ENCODE measurements at places on chromosomes 2 and 18.
A peak's percentile ranks its signal among the peaks of the same experiment; 100 is the strongest.

- no peak for DNase-seq
These were observed 12.0 kb upstream of the GALNT14 start for GRCh38 chr2:31150120-31150670.

DNA sequence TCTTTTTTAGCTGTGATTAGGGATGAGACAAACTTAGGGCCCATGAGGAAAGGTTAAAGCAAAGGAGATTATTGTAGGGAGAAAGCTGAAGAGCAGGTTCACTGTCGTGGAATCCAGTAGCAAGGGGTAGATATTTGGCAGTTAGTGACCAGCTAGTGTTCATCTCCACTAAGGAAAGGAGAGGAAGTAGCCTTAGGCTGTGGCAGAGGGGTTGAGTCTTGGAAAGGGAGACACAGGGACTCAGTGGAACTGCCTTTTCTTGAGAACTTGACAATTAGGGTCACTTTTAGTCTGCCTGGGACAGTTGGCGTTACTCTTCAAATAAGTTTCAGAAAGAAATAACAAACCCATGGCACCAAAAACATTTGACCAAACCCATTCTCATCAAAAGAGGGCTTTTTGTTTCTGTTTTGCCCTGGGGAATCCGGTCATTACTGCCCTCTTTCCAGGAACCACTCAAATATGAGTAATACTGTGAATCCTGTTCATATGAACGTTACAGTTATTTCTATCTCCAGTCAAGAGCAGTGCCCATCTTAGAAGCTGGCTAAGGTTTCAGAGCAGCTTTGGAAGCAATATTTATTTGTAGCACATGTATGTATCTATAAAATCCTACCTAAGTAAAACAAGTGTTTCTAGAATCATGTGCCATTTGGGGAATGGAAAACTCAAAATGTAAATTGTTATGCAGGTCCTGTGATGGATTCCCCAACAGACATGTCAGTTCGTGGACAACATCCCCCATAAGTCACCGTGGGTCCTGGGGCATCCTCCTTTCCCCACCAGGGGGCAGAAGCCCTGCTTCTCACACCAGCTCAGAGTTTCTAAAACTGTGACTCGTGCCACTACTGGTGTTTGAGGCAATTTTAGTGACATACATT, 77.3 kb upstream of the PHLPP1 start:
- peak; percentile 62 for DNase-seq

DNA sequence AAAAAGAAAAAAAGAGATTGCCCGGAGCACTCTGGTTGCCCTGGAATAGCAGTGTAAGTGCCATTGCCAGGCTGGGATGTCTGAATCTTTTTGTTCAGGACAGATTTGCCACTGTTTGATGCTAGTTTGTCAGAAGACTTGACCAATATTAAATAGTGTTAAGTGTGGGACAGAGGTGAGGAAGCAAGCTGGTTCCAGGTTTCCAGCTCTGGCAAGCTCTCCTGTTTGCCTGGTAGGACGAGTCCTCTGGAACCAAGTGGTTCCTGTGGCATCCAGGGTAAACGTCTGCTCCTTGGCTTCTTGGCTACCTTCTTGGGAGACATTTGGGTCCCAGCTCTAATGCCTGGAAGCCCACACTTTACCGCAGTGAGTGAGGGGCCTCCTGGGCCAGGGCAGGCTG, 20.8 kb upstream of the IGFBP5 start:
- no peak for DNase-seq

GRCh38 chr2:172131713-172132555, 29.2 kb upstream of the DLX2 start:
- no peak for DNase-seq

DNA sequence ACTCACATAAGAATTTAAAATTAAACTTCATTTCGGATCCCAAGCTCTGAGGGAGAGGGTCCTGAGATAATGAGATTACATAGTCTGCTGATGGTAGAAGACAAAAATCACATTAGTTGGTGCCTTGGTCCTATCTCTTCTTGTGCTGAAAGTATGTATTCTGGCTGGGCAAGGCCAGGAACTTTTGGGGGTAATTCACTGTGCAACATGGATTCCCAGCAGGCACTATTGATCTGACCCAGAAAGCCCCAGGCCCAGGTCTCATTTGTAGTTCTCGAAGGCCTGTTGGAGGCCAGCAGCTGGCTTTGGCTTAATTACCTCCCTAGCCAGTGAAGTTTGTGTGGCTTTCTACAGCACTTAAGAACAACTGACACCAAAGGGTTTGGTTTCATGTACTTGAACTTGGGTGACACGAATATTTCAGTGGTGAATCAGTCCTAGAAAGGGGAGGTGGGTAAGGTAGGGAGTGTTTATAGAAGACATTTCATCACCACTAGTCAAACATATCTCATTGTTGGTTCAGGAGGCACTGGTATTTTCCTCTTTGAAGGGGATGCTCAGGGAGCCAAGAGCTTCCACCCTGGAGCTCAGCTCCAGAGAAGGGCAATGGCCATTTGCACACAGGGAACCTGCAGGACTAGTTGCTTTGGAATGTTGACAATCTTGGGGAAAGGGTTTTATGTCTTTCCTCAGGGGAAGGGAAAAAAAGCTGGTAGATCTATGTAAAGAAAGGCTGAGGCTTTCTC, 217.8 kb downstream of the OSR1 start:
- DNase-seq = no peak

DNA sequence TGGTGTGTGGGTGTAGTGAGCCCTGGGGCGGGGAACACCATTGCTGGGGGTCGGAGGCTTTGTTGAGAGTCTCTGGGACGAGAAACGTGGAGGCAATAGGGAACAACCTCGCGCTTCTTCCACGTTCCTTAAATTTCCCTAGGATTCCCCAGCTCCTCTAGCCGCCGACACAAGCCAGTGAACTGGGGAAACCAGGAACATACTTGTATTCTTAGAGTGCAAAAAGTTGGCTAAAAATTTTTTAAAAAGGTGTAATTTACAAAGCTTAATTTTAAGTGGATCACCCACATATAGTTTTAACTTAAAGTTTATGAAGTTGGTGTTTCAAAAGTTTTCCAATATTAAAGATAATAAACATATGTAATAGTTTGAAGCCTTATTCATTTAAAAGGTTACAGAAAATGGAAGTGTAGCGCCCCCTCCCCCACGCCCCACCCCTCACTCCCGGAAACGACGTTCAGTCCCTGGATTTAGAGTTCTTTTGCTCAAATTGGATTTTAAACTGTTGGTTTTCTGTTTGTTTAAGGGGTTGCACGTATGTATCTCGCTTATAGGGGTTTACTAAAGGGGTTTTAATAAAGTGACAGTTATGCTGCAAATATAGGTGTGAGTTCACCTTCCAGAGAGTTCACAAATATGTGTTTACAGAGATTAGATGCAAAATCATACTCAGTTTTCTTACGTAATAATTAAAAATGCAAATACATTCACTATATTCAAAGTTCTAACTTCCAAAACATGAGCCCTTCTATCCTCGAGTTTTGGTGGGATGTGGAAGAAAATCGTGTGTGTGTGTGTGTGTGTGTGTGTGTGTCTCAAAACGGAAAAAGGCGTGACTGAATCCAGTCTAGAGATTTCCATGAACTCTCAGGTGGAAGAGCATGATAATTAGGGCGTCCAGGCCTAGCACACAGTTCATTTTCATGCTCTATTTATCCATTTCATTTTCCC, 872 bp downstream of the DSG2 start:
- no peak for DNase-seq

DNA sequence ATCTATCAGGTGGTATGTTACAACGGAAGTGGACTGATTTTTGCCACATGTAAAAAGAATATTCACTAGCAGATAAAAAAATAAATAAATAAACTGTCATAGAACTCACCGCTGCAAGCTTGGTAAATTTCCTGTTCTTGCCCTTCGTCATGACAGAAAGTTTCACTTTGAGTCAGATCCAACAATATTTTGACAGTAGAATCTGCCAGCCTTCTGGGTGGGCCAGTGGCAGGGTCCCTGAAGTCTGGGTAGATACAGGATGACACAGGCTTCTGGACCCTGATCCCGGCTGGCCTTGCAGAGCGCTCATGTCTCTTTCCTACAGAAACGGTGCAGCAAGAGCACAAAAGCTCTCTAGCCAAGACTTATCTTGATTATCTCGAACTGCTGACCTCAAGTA, 97.8 kb upstream of the PMAIP1 start:
- no peak for DNase-seq

DNA sequence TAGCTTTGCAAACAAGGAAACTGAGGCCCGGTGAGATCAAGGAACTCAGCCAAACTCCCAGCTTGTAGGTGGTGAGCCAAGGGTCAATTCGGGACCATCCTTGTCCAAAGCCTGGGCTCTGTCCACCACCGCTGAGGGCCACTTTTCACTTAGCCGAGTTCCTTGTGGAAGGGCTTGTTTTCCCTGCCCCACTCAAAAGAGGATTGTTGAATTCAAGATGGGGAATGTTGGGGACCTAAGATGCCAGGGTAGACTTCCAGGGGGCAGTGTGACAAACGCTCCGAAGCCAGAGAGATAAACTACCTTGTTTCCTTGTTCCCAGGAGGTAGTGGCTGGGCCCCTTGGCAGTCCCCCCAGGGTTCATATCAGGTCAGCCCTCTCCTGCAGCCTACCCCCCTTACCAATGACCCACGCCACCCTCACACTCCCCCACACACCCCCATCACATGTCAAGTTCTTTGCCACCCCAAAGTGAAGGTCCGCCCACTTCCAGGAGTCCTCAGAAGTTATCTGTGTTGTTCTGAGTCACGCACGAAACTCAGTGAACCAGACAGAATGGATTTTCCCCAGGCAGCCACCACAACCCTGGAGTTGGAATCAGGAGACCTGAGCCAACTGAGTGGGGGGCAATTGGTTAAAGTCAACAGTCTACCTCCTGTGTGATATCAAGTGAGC, 10.3 kb upstream of the ATOH8 start:
- no peak for DNase-seq

DNA sequence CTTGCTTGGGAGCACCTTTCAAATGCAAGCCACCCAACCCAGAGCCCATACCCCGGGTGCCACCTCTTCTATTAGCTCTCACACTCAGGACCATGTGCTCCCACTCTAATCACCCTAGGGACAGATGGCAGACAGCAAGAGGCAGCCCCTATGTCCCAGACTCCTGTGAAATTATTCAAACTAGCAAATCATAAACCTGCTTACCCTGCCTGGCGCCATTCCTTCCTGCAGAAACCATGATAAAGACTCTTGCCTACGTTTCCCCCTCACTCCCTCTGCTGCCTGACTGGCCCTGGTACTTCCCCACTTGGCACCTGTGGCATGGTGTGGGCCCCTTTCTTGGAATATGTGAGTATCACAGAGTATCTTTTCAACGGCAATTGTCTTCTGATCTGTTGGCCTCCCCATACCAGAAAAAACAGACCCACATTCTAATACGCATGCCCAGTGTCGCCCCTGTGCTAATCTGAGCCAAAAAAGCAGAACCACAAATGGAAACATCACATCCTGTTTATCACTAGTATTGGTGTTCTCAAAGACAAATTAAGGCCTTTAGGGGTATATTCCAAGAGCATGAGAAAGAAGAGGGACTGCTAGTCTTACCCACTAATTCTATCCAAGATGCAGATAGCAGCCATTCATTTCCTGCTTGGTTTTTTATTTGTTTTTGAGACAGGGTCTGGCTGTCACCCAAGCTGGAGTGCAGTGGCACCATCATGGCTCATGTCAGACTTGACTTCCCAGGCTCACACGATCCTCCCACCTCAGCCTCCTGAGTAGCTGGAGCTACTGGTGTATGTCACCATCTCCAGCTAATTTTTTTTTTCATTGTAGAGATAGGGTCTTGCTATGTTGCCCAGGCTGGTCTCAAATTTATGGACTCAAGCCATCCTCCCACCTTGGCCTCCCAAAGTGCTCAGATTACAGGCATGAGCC, 44.1 kb upstream of the TTC39C start:
- DNase-seq = peak; percentile 34

DNA sequence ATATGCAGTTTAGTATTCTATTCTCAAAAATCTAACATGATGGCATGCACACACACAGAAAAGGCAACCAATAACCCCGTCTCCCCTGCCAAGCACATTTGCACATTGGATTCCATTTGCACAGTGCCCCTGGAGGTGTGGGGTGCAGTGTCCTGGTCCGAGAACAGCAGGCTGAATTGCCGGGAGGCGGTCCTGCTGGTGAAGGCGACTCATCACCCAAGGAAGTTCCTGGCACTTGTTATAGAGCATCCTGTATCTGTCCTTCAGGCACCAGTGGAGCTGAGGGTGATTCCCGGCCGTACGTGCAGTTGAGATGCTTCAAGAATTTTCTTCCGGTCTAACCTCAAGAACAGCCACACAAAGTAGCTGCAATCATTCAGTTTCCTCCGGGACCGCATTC, 73.0 kb upstream of the RAB12 start:
- no peak for DNase-seq

- DNase-seq = no peak
These were observed 16.0 kb upstream of the B3GNT7 start for GRCh38 chr2:231379266-231380215.

DNA sequence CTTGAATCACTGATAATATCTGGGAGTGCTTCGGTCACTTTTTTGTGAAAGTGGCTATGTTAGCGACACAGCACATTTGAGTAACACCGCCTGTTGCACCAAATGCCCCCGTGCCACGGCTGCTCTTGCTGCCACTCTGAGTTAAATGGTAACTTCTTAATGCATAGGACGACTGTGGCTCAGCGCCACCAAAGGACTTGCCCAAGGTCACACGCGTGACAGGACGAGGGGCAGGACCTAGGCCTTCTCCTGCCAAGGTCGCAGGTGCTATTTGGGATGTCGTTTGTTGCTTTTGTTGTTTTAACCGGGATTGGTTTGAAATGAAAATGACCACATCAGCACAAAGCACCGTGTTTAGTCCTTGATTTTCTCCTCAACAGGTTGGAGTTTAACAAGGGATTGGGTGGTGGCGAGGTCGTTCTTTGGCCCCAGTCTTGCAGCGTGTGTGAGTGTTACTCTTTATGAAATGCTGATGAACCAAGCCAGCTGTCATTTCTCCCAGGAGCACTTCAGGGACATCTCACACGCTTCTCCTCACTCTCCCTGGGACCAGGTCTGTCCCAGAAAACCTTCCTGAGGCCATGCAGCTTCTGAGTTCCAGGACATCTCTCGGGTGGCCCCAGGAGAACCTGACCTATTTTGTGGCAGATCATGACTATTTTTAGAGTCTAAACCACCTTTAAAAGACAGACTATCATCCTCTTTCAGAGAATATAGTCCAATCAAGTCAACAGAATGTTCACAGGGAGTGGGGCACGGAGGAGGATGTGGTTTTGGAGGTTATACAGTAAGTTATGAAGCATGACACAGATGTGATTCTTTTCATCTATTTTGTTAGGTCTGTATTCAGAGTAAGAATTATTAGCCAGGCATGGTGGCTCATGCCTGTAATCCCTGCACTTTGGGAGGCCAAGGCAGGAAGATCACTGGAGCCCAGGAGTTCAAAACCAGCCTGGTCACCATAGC, 49.9 kb downstream of the MTCL1 start:
- DNase-seq = peak; percentile 25
